ENCODE measurements at places on chromosomes 4 and X.

DNA sequence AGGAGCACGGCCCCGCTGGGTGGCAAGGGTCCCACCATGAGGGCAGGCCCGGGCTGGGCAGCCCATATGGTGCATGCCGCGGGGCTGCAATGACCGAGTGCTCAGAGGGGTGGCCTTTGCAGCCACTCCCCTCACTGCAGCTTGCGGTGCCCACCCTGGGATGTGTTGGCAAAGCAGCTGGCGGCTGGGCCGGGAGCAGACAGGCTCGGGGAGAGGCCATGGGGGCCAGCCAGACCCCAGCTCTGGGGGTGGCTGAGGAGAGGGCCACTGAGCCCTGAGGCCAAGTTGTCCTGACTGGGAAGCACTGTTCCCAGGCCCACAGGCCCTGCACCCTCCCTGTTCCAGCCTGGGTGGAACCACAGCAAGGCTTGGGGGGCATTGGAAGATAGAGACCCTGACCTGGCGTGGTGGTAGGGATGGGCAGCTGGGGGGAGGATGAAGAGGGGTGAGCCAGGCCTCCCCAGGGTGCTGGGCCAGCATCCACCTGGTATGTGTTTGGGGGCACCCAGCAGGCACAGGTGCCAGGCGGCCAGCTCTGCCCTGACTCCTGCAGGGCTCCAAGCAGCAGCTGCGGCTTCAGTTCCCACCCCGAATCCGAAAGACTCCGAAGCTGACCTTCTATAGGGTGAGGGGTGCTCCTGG, 18.4 kb upstream of the RNF4 start:
- peaks cover 23% of the 10 kb centered on the region for H3K27me3 ChIP-seq
- H3K36me3 ChIP-seq = no peaks in the 10 kb centered on the region
- no peak overlapping the region for H3K4me3 ChIP-seq

GRCh38 chrX:118615141-118615540, 112.3 kb upstream of the IL13RA1 start:
- DNase-seq = no peak
- H3K27ac ChIP-seq = no peak overlapping the region
- no peaks in the 10 kb centered on the region for H3K4me1 ChIP-seq
- 0 out of 2 replicates have a peak, but pooled peaks cover 4% of the 10 kb centered on the region for H3K36me3 ChIP-seq

DNA sequence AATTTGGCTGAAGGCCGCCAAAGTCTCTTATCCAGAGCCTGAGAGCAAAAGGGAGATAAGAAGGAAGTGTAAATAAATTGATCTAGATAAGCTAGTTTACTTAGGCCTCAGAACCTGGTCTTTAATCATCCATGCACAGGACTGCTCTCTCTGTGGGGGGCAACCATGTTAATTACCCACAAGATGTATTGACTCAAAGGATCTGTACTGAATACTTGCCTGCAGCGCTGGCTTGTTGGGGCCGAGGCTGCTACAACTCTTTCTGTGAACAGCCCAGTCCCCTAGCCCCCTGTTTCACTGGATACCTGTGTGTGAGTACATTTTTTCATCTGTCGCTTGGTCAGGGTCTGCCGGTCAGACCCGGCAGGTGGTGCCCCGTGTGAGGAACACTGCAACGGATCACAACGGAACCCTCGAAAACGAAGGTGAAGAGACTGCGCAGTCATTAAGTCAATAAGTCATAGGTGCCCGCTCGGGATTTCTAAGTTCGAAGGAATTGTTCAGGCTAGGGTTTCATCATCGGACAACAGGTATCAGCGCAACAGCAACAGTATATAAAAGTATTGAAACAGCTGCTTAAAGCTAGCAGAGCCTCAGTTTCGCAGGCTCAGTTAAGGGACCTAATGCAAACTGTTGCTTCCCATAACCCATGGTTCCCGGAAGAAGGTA, 8.3 kb downstream of the MAGEA11 start:
- no peak overlapping the region for H3K27ac ChIP-seq
- no peak for DNase-seq
- H3K4me1 ChIP-seq = no peaks in the 10 kb centered on the region
- no peaks in the 10 kb centered on the region for H3K36me3 ChIP-seq

GRCh38 chrX:11944501-11944900, 186.5 kb downstream of the MSL3 start:
- DNase-seq = peak; percentile 64
- H3K27ac ChIP-seq = no peak overlapping the region
- no peaks in the 10 kb centered on the region for H3K4me1 ChIP-seq

DNA sequence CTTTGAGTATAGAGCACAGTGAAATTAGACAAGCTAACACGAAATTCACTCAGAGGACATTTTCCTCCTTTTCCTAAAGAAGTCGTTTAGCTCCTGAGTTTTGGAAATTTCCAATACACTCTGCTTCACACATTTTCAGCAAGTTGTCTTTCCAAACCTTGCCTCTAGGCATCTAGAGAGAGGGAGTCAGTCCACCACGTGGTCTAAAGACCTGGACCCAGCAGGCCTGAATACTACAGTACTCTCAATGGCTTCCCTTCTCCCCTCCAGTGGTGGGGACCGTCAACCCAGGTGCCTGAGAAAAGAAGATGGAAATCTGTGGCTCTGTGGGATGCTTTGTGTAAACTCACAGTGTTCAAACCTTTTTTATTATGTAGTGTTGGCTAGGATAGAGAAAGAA, 13.9 kb upstream of the SCML2 start:
- no peaks in the 10 kb centered on the region for H3K36me3 ChIP-seq
- H3K4me3 ChIP-seq = no peak overlapping the region
- no peak for DNase-seq
- no peak overlapping the region for H3K27ac ChIP-seq
- peaks cover 4% of the 10 kb centered on the region for H3K27me3 ChIP-seq

All from IMR-90 (cell line).